ENCODE measurements at places on chromosomes 1 and 21.

DNA sequence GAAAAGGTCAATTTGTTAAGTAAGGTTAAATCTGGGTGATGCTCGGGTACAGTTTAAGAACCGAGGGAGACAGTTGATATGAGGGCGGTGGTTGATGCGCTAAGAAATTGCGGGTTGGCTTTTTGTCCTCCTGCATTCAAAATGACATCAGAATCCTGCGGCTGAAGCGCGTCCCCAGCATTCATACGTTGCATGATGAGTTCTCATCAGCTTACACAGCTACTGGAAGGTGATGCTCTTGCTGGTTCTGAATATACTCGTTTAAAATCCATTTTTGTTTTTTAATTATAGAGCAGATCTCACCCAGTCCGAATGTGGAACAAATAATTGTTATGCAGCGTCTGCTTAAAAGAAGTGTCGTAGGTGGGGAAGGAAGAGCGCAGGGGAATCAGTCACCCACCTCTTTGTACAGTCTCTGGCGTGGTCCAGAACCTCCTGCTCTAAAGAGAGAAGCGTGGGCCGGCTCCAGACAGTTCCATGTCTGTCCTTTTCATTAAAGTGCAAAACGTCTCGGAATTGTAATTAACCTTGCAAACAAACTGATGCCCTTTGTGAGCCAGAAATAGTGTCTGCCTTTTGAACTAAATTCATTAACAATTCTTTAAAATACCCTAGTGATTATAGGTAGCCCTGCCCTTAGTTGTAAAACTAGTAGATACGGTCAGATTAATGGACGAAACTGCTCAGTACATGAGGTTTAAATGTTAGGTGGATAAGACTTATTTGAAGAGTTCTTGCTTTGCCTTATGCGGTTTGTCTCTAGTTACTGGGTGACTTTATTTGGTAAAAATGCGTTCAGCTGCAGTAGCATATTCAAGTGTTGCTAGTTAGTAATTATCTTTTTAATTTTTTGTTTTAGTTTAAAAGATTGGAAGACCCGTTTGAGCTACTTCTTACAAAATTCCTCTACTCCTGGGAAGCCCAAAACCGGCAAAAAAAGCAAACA, 741 bp downstream of the RGS2 start:
- peak; percentile 17 for DNase-seq

- no peak for DNase-seq
These were observed 730 bp downstream of the ZCCHC17 start for GRCh38 chr1:31297277-31298247.

GRCh38 chr1:109910123-109910962, at the start of gene CSF1:
Gene CSF1 (plus strand): TSS chr1:109910849. CDS start chr1:109911024, 175 bp downstream.
- DNase-seq = peak; percentile 55

- no peak for DNase-seq
These were observed 102.0 kb upstream of the BRINP3 start for GRCh38 chr1:190579552-190580193.

GRCh38 chr1:175466556-175466955, 274.0 kb upstream of the KIAA0040 start:
- no peak for DNase-seq

GRCh38 chr1:229370601-229371021, 27.8 kb upstream of the CCSAP start:
- DNase-seq = no peak

DNA sequence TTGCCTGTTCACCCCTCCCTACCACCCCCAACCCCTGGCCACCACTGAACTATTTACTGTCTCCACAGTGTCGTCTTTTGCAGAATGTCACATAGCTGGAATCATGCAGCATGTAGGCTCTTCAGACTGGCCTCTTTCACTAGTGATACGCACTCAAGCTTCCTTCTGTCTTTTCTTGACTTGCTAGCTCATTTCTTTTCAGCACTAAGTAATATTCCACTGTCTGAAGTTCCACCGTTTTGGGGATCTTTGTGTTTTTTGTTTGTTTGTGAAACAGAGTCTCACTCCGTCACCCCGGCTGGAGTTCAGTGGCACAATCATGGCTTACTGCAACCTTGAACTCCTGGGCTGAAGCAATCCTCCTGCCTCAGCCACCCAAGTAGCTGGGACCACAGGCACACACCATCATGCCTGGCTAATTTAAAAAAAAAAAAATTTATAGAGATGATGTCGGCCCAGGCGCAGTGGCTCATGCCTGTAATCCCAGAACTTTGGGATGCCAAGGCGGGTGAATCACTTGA, 43.4 kb upstream of the SLC25A33 start:
- no peak for DNase-seq

GRCh38 chr1:212323066-212323465, 37.9 kb downstream of the PPP2R5A start:
- no peak for DNase-seq

DNA sequence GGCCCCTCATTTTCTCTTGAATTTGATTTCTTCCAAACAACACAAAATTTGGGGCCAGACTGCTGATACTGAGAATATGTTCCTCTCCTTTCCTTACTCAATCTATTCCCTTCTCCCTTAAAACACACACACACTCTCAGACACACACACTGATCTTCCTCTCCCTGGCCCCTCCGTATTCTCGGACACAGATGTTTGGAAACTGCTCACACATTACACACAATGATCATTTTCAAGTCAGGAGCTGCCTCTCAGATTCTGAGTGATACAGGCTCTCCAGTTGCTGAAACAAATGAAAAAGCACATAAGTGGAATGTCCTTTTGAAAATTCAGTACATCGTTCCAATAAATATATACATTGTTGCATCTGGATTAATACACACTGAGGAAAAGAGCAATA, 161.3 kb downstream of the CLEC20A start:
- no peak for DNase-seq

DNA sequence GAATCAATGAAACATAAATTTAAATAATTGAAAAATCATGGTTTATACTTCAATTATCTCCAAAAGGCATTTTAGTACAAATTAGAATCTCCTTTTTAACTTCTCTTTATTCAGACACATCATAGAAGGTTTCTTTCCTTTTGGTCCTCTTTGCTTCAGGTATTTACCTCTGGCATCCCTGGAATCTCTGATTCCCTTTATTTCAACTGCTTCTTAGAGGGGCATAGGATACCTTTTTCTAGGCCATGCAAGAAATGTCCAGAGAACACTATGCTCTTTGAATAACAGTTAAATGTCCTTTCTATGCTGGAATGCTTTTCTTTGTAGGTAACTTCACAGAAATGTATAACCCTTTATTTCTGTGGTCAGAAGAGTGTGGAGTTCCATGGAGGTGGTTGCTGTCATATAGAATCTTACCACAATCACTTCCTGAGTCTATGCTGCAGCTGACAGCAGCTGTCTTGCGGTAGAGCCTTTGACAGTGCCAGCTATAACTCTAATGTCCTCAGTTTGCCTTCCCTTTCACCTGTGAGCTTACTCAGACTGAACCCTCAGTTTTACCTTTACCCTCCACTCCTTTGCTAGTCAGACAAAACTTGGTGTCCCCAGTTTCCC, 8.6 kb downstream of the LAMC2 start:
- no peak for DNase-seq

- DNase-seq = no peak
These were observed 84.5 kb downstream of the CC2D1B start for GRCh38 chr1:52281518-52281917.

Data from WTC11 (cell line).